ENCODE measurements at places on chromosomes 12 and 14.

GRCh38 chr12:53743266-53744129 is 8.3 kb downstream of the CISTR start:
- DNase-seq, result peak; percentile 89

DNA sequence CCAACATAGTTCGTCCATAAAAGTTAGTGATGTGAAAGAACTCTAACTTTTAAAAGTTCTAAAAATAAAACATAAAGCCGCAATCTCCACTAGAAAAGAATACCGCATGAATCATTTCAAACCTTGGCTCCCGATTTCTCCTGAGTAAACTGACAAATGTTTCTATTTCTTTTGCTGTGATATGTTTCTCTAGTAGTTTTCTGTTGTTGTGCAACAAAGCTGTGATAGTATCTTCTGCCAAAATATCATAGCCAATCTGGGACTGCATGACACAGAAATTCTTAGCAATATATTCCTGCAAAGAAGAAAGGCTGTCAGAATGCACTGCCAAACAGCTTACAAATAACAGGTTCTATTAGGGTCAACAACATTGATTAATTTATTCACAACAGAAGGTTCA is 174.0 kb downstream of the ITPR2 start:
- no peak for DNase-seq

GRCh38 chr14:105517096-105517495 is 9.3 kb upstream of the TMEM121 start:
- no peak for DNase-seq

DNA sequence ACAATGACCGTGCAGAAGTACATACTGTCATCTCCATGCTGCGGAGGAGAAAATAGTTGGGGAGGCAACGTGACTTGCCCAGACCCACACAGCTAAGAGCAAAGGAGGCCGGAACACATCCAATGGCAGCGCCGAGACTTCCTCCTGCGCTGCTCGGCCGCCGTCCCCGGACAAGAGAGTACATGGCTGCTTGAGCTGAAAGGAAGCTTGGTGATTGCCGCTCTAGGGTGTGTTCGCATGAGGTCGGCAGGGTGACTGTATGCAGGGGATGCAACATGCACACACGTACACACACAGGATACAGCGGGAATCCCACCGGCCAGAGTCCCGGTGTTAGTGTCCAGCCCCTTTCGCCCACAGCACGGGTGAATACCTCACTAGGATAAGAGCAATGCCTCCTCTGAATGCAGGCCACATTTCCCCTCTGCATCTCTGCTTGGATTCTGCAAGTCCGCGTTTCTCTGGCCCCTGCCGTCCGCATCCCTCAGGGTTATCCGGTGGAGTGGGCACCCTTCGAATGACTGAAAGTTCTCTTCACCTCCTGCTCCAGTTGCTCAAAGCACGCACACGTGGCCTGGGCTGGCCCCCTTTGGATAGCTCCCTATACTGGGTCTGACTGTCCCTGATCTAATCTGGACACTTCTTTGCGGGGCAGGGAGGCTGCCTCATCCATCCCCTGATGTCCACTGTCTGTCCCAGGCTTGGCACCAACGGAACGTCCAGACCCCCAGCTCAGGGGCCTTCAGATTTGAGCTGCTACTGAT is 78.8 kb downstream of the GSC start:
- DNase-seq, result no peak

GRCh38 chr12:7937833-7938506 is 2.0 kb upstream of the SLC2A3 start:
- no peak for DNase-seq

DNA sequence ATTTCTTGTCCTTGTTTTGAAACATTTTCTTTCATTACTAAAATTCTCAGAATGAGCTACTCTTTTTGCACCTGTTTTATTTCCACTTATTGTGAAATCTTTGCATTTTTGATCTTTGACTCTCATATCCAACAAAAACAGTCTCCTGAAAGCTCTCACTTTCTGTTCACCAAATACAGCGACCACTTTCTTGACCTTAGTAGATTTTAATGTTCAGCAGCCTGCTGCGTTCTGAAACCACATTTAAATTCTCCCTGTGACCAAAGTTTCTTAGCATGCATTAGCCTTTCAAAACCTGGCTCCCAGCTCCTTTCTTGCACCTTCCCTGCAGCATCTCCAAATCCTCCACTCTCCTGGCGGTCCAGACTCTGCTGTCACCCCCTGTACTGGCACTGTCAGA is 404.4 kb upstream of the PDE3A start:
- DNase-seq, result no peak

GRCh38 chr12:104747955-104748354 is 210.1 kb downstream of the SLC41A2 start:
- no peak for DNase-seq

GRCh38 chr12:114920771-114921554 is 237.0 kb upstream of the TBX3 start:
- DNase-seq, result no peak

GRCh38 chr14:99234961-99235571 is 36.9 kb downstream of the BCL11B start:
- no peak for DNase-seq

- DNase-seq, result peak; percentile 51
These were observed 1.6 kb downstream of the PYM1 start for GRCh38 chr12:55925870-55926737.

- DNase-seq, result no peak
These were observed 421.9 kb upstream of the PRICKLE1 start for GRCh38 chr12:43011383-43011926.

DNA sequence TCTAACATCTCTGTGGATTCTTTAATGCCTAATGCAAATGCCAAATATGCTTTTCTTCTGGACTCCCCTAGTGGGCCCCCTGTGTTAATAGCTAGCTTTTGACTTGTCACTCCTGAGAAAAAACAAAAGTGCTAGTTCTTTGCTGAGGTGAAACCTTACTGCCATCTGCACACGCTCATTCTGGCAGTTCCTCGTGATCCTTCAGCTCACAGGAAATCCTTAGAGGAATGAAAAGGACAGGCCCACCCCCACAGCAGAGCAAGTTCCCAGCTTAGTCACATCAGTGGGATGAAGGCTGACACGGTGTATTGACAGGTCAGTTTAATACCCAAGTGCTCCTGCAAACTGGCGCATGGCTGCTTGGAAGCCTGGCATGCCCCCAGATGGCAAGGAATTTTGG is 165.1 kb upstream of the ATP2B1 start:
- peak; percentile 25 for DNase-seq

DNA sequence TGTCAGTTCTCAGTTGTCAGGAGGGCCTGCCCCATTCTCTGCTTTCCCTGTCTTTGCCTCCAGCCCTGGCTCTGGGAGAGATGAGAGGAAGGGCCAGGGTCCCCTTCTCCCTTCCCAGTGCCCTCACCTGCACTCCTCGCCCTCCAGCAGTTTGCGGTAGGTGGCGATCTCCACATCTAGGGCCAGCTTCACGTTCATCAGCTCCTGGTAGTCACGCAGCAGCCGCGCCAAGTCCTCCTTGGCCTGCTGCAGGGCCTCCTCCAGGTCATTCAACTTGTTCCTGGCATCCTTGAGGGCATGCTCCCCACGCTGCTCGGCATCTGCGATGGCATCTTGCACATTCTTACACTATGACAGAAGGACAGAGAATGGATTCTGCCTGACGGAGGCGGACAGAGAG is 5.4 kb downstream of the KRT2 start:
- no peak for DNase-seq

- DNase-seq, result no peak
These were observed 96.2 kb upstream of the HSPB8 start for GRCh38 chr12:119082496-119082895.

DNA sequence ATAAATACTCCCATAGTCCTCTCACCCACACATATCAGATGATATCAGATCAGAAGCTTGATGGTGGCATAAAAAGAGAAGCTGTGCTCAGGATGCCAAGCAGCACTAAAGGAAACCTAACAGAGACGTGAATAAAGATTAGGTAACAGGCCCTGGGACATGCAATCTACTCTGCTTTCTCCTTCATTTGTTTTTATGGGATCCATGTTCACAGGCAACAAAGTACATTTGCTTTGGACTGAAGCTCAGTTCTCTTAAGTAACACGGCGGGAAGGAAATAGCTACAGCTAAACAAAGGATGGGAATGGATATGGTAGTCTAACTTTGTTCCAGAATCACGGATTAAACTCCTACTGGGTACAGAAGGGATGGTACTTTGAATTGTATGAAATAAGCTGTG is 119.5 kb downstream of the TTC7B start:
- no peak for DNase-seq

DNA sequence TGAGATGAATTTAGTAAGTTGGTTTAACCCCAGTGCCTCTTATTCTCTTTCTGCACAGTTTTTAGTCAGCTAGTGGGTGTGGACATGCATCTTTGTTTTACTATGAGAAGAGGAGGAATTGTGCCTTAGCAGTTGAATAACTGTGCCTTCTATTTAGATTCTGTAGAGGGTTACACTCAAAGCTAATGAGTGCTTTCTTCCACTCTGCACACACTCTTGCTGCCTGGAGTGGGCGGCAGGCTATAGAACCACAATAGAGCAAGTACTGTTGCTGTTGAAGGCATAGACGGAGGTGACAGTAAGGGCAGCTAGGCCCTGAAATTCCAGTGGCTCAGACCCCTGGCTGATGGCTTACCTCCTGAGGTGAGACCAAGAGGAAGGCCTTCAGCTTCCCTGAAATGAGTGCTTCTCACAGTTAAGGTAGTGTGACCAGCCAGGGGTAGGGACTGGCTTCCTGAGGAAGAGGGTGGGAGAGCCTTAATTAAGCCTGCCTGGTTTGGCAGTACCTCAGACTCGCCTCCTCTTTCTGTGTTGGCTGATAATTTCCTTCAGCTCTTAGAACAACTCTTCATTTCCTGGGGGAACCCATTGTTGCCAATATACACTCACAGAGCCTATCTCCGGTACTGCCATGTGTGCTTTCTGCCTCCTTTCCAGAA is 24.7 kb downstream of the SUSD6 start:
- no peak for DNase-seq

GRCh38 chr12:6229224-6230218 is 29.3 kb downstream of the CD9 start:
- DNase-seq, result no peak

GRCh38 chr12:95918194-95918993 is 24.0 kb downstream of the CCDC38 start:
- peak; percentile 85 for DNase-seq

DNA sequence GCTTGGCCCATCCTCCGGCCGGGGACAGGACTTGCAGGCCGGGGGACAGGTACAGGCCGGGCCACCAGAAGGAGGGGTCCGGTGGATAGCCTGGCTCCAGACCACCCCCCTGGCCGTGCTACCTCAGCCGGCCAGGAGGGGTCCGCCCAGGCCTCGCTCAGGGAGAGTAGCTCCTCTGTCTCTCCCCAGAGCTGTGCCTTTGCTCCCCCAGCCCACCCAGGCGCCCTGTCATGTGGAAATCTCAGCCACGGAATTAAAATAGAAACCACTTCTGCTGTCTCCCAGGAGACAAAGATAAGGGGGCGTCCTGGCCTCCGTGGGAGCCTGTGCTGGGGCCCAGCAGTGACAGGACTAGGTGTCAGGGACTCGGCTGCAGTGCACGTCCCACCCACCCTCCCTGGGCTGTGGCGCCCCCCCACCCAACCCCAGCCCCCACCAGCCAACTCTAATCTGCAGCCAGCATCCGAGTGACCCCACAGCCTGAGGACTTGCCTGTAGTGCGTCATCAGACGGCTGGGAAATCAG is 3.3 kb upstream of the CRIP2 start:
- peak; percentile 65 for DNase-seq

DNA sequence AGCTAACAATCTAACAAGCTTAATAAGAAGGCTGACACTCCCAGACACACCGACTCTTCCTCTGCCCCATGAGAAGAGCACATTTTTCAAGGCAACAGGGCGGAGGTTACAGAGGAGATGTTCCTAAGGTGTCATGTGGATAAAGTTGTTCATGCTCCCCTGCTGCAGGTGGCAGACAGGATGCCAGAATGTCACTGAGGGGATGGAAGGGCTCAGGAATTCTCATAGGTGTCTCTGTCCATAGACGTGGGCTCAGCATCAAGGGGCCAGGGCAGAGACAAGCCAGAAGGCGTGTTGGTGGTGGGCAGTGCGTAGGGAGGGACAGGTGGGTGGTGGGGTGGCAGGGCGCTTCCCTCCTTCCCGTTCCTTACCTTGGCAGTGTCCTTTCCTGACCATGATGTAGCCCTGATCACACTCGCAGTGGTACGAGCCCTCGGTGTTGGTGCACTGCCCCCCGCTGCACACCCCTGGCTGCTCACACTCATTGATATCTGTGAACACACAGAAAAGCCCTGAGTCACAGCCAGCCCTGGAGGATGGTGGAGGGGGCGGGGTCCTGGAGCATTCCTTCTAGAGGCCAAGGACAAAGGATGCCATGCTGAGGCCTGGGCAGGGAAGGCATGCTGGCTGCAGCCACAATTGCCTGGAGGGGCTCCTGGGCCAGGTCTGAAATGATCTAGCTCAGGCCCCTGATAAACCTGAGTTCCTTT is 23.0 kb downstream of the ISCA2 start:
- DNase-seq, result no peak

- DNase-seq, result no peak
These were observed 40.5 kb downstream of the CRACR2A start for GRCh38 chr12:3712209-3712992.

DNA sequence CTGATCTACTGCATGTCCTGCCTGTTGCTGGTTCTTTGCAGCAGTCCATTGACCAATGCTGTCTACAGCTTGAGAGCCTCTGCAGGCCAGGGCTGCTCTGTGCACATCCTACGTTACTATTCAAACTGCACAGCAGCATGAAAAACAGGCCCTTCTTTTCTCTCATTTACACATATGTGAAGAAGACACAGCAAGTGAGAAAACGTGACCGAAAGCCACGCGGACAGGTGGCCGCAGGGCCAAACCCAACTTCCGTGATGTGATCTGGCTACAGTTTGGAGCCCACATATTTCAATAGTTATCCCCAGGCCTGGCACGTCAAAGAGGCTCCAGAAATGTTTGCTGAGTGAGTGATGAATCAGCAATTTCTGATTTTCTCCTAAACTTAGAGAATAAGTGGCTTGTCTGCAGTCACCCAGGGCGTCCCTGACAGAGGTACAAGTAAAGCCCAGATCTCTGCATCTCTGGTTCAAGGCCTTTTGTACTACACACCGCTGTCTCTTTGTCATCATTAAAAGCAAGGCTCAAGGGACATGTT is 17.9 kb upstream of the TCL1B start:
- DNase-seq, result no peak

DNA sequence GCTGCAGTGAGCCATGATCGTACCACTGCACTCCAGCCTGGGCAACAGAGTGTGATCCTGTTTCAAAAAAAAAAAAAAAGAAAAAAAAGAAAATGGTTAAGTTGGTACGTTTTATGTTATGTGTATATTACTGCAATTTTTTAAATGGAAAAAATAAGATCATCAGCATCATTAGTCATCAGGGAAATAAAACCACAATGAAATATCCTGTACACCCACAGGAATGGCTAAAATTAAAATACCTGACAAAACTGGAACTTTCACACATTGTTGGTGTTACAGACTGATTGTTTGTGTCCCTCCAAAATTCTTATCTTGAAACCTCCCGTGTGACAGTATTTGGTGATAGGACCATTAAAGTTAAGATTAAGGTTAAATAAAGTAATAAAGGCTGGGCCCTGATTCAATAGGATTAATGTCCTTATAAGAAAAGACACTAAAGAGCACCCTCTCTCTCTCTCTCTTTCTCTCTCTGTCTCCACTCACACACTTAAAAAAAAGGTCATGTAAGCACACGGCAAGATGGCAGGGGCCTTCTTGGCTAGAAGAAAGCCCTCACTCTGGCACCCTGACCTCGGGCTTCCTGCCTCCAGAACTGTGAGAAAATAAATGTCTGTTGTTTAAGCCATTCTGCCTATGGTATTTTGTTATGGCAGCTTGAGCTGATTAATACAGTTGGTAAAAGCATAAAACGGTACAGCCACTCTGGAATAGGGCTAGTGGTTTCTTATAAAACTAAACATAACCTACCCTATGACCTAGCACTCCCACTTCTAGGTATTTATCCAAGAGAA is 48.3 kb upstream of the ZFP36L1 start:
- no peak for DNase-seq

GRCh38 chr14:22202313-22202712 is 386.7 kb downstream of the DAD1 start:
- no peak for DNase-seq

All from Karpas-422 (cell line).